ENCODE measurements at places on chromosomes 7 and 10. TPM values are rescaled to one million over a fixed set of nuclear protein-coding genes. Genes with fewer than 3 reads are reported as not detected.

DNA sequence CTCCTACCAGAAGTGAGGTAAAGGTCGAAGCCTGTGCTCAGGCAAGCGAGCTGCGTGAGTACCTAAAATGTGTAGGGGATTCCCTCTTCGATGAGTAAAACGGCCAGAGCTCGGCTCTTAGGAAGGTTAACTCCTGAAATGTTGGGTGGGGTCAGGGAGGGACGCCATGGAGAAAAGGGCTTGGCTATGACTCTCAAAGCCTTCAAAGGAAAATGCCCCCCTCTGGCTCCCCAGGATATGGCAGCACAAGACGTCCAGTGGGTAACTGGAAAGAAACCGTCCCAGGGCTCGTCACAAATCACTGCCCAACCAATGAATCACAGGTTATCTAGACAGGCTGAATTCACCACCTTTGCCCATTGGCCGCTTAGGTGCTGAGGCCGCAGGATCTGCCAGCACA lies 58.0 kb downstream of the CALML3 start:
- no peak overlapping the region for H3K4me3 ChIP-seq
- H3K4me1 ChIP-seq = no peaks in the 10 kb centered on the region
- DNase-seq = no peak
- H3K27ac ChIP-seq = no peak overlapping the region
- peaks cover 12% of the 10 kb centered on the region for H3K27me3 ChIP-seq
- no peaks in the 10 kb centered on the region for H3K36me3 ChIP-seq

DNA sequence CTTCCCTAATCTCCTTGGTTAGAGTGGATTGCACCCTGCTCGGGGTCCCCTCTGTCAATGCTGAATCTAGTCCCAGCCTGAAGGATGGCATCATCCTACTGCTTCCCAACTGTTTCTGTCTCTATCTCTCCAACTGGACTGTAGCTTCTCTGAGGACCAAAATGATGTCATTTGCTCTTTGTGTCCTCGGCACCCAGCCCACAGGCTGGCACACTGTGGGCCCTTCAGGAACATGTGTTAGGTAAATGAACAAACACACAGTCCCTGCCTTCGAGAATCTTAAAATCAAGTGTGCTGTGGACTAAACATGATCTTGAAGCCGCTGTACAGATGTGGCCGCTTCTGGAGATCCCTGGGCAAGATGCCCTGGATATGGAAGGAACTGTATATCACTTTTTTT lies 5.0 kb upstream of the CDH23 start:
- H3K27ac ChIP-seq = no peak overlapping the region
- H3K36me3 ChIP-seq = no peaks in the 10 kb centered on the region
- H3K4me1 ChIP-seq = no peaks in the 10 kb centered on the region
- H3K27me3 ChIP-seq = peaks cover 46% of the 10 kb centered on the region
- no peak overlapping the region for H3K4me3 ChIP-seq

- H3K4me1 ChIP-seq = no peaks in the 10 kb centered on the region
- no peak overlapping the region for H3K4me3 ChIP-seq
- peaks cover 10% of the 10 kb centered on the region for H3K27me3 ChIP-seq
- H3K27ac ChIP-seq = no peak overlapping the region
Observed at GRCh38 chr10:84097787-84098353, 41.4 kb upstream of the GHITM start.

GRCh38 chr7:2008101-2008935 lies 224.4 kb downstream of the MAD1L1 start:
- no peaks in the 10 kb centered on the region for H3K27me3 ChIP-seq

DNA sequence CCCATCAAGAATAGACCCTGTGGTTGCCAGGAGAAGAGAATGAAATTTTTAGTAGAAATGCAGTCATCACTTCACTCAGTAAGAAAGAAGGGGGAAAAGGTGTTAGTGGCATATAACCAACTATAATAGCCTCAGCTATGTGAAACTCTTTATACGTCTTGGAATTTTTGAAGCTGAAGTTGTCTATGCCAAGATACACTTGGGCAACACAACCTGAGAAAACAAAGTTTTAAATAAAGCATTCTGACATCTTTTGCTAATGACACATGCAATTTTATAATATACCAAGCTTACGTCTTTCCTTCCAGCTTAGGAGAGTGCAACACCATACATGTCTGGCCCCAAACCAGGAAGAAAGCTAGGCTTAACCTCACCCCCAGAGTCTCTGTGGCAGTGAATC lies 40.8 kb upstream of the ZNF438 start:
- H3K27ac ChIP-seq = no peak overlapping the region
- H3K4me3 ChIP-seq = no peak overlapping the region
- peaks cover 12% of the 10 kb centered on the region for H3K27me3 ChIP-seq
- DNase-seq = no peak
- H3K4me1 ChIP-seq = peaks cover 3% of the 10 kb centered on the region

DNA sequence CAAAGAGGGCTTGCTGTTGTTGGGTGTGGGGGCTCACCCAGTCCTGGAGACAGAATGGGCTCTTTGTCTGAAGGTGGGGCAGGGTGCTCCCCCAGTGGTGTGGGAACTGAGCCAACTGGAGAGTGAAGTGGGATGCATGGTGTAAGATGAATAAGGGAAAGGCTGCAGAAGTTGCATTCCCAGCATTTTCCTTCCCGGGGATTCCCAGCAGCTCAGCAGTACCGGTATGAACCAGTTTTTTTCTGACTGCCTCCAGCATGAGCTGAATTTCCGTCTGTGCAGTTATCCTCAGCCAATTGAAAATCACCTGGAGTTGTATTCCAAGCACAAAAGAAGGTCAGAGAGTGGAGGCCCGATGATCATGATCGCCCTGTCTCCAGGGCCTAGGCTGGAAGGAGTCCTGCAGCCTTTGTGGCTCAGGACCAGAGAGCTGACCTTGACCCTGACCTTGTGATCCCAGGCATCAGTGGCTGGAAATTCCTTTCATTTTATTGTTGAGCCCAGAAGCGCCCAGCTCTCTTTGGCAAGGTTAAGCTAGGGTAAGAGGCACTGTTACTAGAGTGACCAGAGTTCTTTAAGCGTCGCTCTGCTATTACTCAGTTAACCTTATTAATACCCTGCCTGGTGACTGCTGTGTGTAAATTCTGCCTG lies 33.4 kb downstream of the OGDH start:
- H3K4me1 ChIP-seq = peaks cover 60% of the 10 kb centered on the region
- DNase-seq = no peak
- peak overlapping the region; percentile 47 for H3K4me3 ChIP-seq
- H3K27me3 ChIP-seq = no peaks in the 10 kb centered on the region
- peaks cover 46% of the 10 kb centered on the region for H3K36me3 ChIP-seq

- H3K4me1 ChIP-seq = no peaks in the 10 kb centered on the region
- H3K27ac ChIP-seq = no peak overlapping the region
- no peak overlapping the region for H3K4me3 ChIP-seq
- no peak for DNase-seq
- peaks cover 4% of the 10 kb centered on the region for H3K27me3 ChIP-seq
Observed at GRCh38 chr10:133251388-133252222, 13.9 kb downstream of the VENTX start.

- no peak overlapping the region for H3K4me3 ChIP-seq
- peaks cover 8% of the 10 kb centered on the region for H3K4me1 ChIP-seq
- no peaks in the 10 kb centered on the region for H3K27me3 ChIP-seq
- DNase-seq = no peak
Observed at GRCh38 chr10:73044378-73045285, 52.0 kb downstream of the P4HA1 start.

GRCh38 chr7:84022009-84022408 lies 172.6 kb downstream of the SEMA3A start:
- H3K36me3 ChIP-seq = no peaks in the 10 kb centered on the region
- H3K27ac ChIP-seq = no peak overlapping the region
- no peak overlapping the region for H3K4me3 ChIP-seq

DNA sequence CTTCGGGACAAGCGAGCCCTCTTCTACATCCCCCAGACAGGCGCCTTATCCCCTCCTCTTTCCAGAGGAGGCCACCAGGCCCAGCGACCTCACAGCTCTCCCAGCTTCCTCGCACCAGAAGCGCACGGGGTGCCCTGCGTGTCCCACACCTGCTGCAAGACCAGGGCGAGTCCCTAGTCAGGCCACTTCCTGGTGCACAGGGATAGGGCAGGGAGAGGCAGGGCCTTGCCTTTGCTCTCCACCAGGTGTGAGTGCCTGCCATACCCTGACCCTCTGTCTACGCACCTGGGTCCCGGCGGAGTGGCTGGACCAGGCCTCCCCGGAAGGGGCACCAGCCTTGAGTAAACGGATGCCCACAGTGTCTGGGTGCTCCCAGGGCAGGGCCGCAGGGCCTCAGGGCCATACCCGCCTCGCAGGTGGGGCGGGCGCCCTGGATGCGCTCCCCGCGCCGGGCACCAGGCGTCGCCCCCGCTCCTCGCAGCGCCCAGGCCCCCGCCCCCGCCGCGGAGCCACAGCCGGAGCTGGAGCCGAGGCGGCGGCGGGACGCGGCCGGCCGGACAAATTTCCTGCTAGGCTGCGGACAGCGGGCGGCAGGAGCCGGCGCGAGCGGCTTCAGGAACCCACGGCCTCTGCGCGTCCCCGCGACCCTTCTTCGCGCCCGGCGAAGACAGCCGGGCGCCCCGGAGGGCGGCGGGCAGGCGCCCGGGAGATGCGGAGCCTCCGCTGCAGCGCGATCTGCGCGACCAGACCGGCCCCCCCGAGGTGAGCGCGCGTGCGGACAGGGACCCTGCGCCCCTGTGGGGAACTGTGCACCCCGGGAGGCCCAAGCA lies at the start of gene PTPRE:
Gene PTPRE, plus strand, starts transcription at position 556 of the 830 bp plus-strand sequence. CDS start 133,779 bp downstream, outside the sequence.
- H3K4me3 ChIP-seq = no peak within 1 kb of the TSS
- H3K4me1 ChIP-seq = no peaks in the 10 kb centered on the region
- H3K36me3 ChIP-seq = no peaks in the 10 kb centered on the region
- DNase-seq = peak; percentile 48

DNA sequence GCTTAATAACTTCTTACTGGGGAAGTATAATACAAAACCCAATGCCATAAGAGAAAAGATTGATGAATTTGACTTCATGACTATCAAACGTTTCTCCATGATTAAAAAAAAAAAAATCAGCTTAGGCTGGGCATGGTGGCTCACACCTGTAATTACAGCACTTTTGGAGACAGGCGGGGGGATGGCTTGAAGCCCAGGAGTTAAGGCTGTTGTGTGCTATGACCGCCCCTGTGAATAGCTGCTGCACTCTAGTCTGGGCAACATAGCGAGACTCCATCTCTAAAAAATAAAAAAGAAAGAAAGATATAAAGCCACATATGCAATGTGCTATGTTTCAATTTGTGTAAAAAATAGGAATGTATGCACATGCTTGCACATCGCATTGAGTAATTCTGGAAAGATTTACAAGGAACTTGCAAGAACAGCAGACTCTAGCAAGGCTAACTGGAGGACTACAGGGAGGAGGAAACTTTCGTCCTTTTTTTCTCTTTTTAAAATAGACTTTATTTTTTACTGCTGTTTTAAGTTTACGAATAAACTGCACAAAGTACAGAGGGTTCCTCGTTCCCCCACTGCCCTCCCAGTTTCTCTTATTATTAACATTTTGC lies 10.3 kb upstream of the RARRES2 start:
- H3K4me1 ChIP-seq = peaks cover 11% of the 10 kb centered on the region
- no peak overlapping the region for H3K4me3 ChIP-seq
- no peak overlapping the region for H3K27ac ChIP-seq

GRCh38 chr7:140977741-140978140 lies 37.0 kb downstream of the MRPS33 start:
- no peak overlapping the region for H3K27ac ChIP-seq
- H3K36me3 ChIP-seq = no peaks in the 10 kb centered on the region

DNA sequence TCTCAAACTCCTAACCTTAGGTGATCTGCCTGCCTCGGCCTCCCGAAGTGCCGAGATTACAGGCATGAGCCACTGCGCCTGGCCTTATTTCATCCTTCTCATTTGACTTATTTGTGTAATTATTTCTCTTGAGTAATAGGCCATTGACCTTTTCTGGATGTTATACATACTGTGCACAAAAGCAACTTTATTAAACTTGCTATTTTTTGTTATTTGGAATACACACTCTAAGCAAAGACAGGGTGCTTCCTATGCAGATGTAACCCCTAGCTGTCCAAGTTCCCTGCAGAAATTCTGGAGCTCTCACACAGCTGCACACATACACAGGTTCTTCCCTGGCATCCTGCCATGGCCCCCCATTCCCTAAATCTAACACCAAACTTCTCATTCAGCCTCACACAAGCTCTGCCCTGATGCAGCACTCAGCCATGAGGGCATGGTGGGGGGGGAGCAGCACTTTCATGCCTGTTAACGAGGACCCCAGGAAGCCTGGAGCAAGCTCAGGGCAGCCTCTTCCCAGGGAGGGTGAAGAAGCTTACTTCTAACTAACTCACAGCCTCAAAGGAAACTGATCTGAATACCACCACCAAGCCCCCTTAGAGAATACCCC lies 33.2 kb downstream of the SH3PXD2A start:
- no peaks in the 10 kb centered on the region for H3K36me3 ChIP-seq
- H3K27ac ChIP-seq = no peak overlapping the region
- H3K4me1 ChIP-seq = peaks cover 5% of the 10 kb centered on the region
- H3K27me3 ChIP-seq = peaks cover 37% of the 10 kb centered on the region

GRCh38 chr7:33832271-33832721 lies 73.0 kb upstream of the BMPER start:
- H3K36me3 ChIP-seq = no peaks in the 10 kb centered on the region
- H3K4me3 ChIP-seq = no peak overlapping the region
- no peaks in the 10 kb centered on the region for H3K27me3 ChIP-seq
- H3K4me1 ChIP-seq = no peaks in the 10 kb centered on the region

DNA sequence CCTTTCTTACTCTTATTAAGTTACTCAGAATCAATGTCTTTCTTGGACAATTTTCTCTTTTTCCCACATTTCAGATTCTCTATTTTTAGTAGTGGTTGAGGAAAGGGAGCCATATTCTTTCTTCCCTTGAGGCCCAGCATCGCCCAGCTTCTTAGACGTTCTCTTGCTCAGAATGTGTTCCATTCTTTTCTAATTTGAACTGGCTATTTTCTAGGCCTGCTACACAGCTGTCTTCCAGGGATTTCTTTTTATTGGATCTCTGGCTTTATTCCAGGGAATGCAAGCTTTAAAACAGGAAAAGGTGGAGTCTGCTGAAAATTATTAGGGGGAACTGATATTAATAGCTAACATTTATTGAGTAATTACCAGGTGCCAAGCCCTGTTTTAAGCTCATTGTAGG lies 58.3 kb downstream of the WIPF3 start:
- no peaks in the 10 kb centered on the region for H3K36me3 ChIP-seq
- H3K4me3 ChIP-seq = no peak overlapping the region
- no peak overlapping the region for H3K27ac ChIP-seq
- H3K4me1 ChIP-seq = no peaks in the 10 kb centered on the region
- no peak for DNase-seq
- peaks cover 2% of the 10 kb centered on the region for H3K27me3 ChIP-seq

- H3K4me1 ChIP-seq = no peaks in the 10 kb centered on the region
- H3K27ac ChIP-seq = no peak overlapping the region
- H3K27me3 ChIP-seq = peaks cover 12% of the 10 kb centered on the region
Observed at GRCh38 chr10:635088-635861, 54.2 kb downstream of the DIP2C start.

The OR9A2 gene
- total RNA-seq = 0.30 TPM

The SPDYE9 gene
- not detected for total RNA-seq

The SLC26A5 gene
- total RNA-seq = 0.07 TPM

The CFAP46 gene
- total RNA-seq = not detected

The CUBN gene
- total RNA-seq = 0.30 TPM

The DRGX gene
- not detected for total RNA-seq

The TMEM213 gene
- total RNA-seq = not detected

The OR6V1 gene
- not detected for total RNA-seq

The AGAP9 gene
- total RNA-seq = 33.9 TPM

The CPN1 gene
- not detected for total RNA-seq

The STEAP1B gene
- total RNA-seq = 0.30 TPM

The WIPF3 gene
- total RNA-seq = not detected

Measured in activated T-helper 2 cell treated with anti-CD3 and anti-CD28 coated beads, Interferon-gamma antibody, Interleukin-2, Interleukin-4, amounts not matched to agents 10 μg/mL and 5 μg/mL and 100 μg/mL, durations not matched to agents 14 hours and 24 hours and 36 hours (primary cell).